NCI-H146 (cell line): ENCODE measurements at places on chromosomes 13 and 19.

- no peak for DNase-seq
These were observed 85.2 kb upstream of the FAM216B start for GRCh38 chr13:42696191-42696590.

GRCh38 chr19:48506138-48506733 lies 5.4 kb downstream of the LMTK3 start:
- peak; percentile 45 for DNase-seq

- DNase-seq = no peak
These were observed 12.1 kb downstream of the ONECUT3 start for GRCh38 chr19:1765232-1765903.

DNA sequence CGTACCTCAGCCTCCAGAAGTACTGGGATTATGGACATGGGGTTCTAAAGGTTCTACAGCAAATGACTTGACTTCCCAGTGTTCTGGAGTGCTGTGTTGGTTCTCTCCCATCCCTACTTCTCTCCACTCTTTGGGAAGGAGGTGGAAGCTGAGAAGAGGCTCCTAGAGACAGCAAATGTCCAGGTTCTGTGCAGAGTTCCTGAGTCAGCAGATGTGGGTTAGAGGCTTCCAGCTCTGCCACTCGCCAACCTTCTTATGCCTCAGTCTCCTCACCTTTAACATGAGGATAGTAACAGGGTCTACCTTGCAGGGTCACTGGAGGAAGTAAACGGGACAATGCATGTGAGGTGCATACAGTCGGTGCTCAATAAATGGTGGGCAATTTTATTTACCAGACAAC lies 80.5 kb upstream of the VSTM2B start:
- no peak for DNase-seq

DNA sequence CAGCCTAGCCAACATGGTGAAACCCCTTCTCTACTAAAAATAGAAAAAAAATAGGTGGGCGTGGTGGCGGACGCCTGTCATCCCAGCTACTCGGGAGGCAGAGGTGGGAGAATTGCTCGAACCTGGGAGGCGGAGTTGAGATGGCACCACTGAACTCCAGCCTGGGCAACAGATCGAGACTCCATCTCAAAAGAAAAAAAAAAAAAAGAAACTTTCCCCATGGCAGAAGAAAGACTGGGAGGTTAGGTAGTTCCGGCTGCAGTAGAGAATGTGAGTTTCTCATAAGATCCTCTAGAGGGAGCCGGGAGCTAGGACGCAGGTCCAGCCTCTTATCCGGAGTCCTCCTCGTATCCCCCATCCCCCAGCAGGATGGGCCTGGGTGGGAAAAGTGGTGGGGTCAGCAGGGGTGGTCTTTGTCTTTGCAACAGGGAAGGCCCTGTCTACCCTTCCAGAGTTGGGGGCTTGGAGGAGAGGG lies 13.2 kb upstream of the CREB3L3 start:
- peak; percentile 70 for DNase-seq

GRCh38 chr19:46958532-46958931 lies 61.1 kb upstream of the NPAS1 start:
- DNase-seq = no peak

DNA sequence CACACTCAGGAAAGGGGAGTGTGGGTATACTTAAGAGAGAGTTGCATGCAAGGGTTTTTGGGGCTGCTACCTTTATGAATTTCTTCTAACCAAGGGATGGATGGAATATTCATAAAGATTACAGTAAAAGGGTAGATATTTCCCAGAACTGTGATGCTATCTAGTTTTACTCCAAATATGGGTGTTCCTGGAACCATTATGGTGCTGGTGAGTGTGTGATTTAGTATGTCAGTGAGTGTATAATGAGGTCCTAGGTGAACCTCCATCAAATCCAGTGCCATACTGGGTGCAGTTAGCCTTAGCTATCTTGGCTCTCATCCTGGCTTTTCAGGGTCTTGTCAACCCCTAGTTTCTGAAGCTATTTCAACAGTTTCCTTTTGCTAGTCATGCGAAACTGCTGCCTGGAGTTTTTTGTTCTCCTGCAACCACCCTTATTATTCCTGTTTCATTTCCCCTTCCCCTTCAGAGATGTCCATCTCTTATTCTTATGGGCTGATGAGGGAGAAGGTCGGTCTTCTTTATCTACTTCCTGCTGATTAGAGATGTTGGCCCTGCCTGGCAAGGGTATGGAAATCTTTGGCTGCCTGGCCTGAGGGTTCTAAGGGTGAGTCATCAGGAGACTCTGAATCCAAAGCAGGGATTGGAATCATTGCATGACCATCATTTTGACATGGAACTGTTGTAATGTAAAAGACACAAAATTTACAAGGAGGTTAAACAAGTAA lies 202.3 kb downstream of the NBEA start:
- DNase-seq = no peak

DNA sequence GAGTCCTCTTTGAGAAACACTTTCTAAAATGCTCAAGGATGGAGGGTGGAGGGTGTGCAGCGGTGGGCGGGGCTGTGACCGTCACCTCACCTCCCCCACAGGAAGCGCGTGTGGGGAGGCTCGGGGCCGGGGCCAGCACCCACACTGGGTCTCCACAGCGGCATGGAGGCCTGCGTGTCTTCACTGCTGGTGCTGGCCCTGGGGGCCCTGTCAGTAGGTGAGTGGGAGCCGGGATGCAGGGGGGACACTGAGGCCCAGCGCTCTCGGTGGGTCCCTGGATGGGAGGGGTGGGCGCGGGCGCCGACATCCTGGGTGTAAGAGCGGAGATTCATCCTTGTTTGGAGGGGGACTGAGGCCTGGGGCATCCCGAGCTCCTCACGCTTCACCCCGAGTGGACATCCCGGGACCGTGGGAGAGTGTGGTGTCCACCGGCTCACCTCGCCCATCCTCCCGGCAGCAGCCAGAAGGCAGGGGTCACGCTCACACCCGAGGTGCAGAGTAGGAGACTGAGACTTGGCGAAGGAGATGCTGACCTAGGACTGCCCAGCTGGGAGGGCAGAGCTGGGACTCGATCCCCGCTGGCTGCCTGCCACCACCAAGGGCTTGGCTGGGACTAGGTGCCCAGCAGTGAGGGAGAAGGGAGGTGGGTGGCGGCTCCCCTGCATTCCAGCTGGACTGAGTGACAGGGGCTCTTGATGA lies at the start of gene GZMM:
Gene GZMM, plus strand, starts transcription at position 144 of the 699 bp plus-strand sequence. Its CDS starts 19 bp downstream, at position 163.
- DNase-seq = no peak

GRCh38 chr13:49185264-49185663 lies 34.9 kb upstream of the MLNR start:
- no peak for DNase-seq

DNA sequence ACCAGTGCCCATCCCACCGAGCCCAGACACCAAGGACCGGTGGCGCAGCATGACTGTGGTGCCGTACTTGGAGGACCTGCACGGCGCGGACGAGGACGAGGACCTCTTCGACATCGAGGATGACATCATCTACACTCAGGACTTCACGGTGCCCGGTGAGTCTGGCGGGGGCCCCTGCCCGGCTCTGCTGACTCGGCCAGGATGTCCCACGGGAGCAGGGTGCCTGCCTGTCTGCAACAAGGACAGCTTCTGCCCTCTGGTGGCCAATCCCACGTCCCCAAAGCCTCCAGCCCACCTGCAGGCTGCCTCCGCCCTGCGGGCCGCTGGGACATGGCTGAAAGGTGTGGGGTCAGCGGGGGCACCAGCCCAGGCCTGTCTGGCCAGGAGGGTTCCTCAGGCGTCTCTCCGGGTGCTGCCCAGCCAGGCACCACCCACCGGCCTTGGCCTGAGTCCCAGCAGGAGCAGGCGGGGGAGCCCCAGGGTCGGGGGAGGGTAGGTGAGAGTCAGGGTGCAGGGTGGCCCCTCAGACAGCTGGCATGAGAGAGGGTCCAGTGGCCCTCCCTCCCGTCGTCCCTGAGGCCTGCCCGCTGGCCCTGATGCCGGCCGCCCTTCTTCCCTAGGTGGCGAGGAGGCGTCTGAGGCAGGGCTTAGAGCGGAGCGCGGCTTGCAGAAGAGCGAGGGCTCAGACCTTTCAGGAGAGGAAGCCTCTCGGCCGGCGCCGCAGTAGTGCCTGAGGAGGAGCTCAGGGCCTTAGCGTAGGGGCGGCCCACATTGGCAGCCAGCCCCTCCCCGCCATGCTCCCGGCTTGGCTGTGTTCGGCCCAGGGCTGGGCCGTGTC lies 14.6 kb downstream of the CBARP start:
- no peak for DNase-seq

- DNase-seq = peak; percentile 59
These were observed 814 bp downstream of the S1PR2 start for GRCh38 chr19:10230173-10230860.

- no peak for DNase-seq
These were observed 1.3 kb downstream of the CARM1 start for GRCh38 chr19:10872546-10873107.
